ENCODE measurements at places on chromosomes 12 and 14.

- DNase-seq = no peak
Observed at GRCh38 chr14:54487771-54488170, 1.0 kb downstream of the GMFB start.

DNA sequence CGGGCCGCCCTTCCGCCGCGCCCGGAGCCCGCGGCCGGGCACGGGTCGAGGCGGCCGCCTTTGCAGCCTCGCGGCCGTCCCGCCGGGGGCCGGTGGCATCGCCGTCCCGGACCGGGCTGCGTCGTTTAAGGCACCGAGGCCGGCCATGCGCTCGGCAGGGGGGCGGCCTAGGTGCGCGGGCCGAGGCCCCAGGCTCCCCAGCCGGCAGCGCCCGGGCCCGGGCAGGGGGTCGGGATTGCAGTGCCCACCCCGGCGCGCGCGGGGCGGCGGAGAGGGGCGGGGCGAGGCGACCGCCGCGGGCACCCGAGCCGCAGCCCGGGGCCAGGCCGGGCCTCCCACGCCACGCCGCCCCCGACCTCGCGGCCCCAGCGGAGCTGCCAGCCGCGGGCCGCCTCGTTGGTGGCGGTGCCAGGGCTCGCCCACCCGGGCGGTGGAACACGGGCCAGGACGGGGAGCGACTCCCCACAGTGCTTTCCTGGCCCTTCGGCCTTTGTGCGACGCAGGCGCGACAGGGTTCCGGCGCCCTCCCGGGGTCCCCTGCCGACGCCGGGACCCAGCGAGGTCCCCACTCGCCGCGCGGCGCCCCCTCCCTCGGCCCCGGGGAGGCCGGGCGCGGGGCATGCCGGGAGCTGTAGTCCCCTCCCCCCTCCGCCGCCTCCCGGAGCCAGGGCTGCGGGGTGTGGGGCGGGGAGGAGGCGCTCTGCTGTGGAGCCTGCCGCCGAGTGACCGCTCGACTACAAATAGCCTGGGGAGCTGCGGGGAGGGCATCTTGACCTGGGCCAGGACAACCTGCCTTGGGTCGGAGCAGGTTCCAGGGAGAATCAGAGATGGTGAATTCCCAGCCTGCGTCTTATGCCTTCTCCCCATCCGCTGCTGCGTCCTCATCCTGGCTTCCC lies 769 bp downstream of the FKBP4 start:
- DNase-seq = peak; percentile 69

DNA sequence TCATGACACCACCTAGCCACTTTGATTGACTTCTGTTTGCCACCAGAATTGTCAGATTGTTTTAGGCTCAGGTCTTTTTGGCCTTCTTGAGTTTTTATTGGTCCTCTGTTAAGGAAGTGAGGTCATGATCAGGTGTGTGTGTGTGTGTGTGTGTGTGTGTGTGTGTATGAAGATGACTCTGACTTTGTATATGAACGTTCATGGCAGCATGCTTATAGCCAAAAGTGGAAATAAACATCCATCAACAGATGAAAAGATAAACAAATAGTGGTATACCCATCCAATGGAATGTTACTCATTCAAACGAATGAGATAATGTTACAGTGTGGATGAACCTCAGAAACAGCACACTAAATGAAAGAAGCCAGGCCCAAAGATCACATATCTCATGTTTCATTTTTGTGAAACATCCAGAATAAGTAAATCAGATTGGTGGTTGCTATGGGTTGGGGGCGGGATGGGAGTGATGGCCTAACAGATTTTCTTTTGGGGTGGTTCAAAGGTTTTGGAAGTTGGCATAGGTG lies 258.6 kb downstream of the KTN1 start:
- DNase-seq = no peak

- no peak for DNase-seq
Observed at GRCh38 chr14:92900660-92901059, 22.3 kb upstream of the CHGA start.

- no peak for DNase-seq
Observed at GRCh38 chr14:60768602-60769001, 34.0 kb downstream of the MNAT1 start.

GRCh38 chr12:45725631-45726602 lies 3.6 kb upstream of the ARID2 start:
- DNase-seq = no peak

DNA sequence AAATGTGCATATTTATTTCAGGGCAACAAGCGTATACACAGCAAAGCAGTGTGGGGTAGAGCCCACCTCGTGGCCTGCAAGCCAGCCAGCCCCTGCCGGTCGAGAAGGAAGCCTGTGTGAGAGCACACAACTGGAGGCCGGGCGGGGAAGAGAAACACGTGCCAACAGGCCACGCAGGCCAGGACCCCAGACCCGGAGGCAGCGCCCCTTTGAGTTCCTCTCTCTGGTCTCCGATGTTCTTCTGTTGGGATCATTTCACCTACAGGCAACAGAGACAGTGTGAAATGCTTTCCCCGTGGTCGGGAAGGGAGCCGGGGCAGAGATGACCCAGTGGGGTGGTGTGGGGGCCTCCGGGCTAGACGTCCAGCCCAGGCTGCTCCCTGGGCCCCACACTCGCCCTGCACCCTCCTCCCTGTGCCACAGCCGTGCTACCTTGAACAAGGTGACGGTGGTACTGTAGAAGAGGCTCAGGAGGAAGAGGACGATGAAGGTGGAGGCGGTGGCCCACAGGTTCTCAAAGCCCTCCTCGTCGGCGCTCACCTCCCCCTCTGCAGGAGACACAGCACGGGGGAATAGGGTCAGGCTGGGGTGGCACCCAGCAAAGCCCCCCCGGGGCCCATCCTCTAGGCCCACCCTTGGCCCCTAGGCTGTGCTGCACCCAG lies 325.5 kb downstream of the TMEM121 start:
- DNase-seq = no peak

DNA sequence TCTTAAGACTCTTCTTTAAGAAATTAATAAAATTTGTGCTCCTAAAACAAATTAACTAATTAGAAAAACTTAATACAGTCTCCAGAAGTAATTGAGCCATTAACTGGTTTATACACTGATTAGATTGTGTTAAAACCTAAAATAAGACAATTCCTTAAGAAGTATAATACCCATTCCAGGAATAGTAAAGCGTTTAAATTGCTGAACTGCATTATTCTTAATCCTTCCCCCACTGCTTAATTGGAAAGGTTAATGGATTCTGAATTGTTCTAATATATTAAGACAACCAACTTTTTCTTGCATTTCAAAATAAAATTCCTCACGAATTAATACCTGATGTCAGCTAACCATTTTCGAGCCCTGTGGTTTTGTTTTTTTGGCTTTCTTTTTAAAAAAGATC lies 128.4 kb downstream of the KICS2 start:
- no peak for DNase-seq

DNA sequence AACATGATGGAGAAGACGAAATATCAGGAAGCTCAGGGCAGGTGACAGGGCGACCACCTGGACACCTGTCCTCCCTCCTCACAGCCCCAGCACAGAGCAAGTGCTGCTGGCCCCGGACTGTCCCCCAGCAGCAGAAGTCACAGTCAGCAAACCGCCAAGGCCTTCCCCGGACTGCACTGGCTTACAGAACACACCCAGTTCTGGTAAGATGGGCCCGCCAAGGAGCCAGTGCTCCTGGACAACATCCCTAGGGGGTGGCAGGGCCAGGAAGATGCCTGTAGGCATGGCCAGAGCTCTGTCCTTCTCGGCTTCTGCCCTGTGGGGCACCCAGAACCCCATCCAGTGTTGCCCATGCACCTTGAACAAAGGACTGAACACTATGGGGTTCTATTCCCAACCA lies 77.9 kb downstream of the BCL11B start:
- no peak for DNase-seq

DNA sequence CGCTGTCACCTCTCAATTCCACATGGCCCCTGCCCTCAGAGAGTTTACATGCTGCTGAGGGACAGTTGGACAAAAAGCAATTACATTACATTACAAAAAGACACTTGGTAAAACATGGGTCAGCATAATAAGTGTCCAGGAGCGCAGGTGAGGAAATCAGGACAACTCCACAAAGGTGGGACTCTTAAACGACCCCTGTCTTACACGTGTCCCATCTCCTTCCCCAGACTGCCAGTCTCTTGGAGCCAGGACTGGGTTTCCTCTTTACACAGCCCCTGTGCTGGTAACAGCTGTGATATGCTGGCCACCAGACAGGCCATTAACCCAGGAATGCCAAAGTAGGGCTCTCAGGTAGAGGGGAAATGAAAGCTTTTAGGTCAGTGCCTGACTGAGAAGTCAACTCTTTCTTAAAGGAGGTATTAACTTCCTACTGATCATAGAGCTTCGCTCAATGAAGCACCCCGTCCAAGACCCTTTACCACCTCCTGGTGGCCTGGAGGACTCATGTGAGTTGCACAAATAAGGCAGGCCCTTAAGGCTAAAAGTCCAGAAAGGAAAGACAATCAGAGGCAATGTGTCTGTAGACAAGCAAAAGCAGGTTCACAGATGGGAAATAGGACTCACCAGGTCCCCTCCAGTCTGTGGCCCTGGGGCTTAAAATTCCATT lies 55.5 kb downstream of the ANO2 start:
- DNase-seq = no peak

- no peak for DNase-seq
Observed at GRCh38 chr12:4603421-4603820, 41.4 kb downstream of the DYRK4 start.

GRCh38 chr12:112676507-112676906 lies 115.0 kb upstream of the RPH3A start:
- no peak for DNase-seq

DNA sequence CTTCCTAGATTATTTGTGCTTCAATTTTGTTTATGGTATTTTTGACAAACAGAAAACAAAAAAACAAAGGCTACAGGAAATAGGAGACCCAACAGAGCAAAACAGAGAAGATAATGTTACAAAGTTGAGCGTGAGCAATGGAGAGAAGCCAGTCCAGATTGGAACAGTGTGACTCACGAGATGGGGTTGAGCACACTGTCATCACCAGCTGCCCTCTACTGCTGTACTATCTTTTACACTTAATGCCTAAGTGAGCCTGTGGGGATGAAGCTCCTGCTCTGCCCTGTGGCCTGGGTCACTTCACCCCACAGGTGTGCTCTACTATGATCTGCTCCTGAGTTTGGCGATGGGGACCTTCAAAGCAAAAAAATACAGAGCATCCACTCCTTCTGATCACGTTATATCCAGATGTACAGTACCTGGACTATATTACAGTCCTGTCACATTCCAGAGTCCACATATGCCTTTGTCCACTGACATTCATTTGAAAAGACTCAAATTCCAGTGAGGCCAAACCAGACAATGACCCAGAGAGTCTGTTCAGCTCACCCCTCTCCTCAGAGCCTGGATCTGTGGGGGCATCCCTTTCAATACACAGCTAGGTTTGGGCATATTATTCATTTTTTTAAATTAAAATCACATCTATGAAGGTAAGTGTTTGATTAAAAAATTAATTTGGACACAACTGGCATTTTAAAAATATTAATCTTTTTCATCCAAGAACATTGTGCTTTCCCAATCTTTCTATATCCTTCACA lies 4.4 kb downstream of the IPO8 start:
- no peak for DNase-seq

- no peak for DNase-seq
Observed at GRCh38 chr12:44503329-44503728, 372.8 kb downstream of the NELL2 start.

- DNase-seq = peak; percentile 20
Observed at GRCh38 chr12:64826234-64826633, 1.8 kb downstream of the TBC1D30 start.

GRCh38 chr14:64213086-64213485 lies 81.1 kb downstream of the ESR2 start:
- DNase-seq = no peak

GRCh38 chr12:79424109-79424721 lies 266.5 kb downstream of the PAWR start:
- DNase-seq = no peak

DNA sequence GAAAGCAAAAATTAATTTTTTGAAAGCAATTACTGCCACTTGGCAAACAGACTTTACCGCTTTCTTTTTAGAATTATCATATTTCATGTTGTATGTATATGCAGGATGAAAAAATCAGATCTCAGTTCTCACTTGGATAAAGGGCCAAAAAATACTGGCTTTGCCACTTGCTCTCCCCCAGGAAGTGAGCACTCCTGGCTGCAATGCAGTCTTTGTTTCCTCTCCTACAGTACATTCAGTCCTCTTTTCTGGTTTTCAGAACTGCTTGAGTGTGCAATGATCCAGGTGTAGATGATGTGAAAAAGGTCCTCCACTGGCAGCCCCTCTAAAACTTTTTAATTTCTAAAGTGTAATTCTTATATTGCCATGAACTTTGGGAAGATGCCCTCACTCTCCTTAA lies 183.4 kb downstream of the SLC25A21 start:
- no peak for DNase-seq

DNA sequence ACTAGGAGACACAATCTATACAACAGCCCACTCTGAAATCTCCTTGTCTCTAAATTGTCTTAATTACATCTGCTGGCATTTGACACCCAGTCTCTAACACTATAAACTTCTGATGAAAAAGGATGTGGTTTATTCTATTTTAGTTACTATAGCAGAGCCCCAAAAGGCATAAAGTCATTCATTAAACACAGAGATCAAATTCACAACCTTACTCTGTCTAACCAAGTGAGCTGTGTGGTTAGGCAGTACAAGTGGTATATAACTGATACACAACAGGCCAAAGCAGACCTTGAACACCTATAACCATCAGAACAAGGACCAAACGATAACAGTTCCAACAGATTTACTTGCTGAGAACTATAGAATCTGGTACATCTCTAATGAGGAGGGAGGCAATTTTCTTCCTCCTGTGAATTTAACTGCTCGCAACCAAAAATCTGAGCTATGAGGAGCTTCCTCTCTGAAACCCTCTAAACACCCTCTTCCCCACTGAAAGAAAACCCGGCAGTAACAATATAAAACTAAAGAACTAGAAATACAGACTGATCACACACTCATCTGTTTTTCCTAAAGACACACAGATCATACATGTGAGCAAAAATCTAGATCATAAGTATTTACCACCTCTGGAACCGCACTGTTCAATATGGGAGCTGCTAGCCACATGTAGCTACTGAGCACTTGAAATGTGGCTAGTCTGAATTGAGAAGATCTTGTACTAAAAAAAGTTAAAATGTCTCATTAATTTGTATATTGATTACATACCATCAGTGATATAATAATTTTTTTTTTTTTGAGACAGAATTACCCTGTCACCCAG lies 17.7 kb downstream of the SPPL3 start:
- DNase-seq = no peak

- no peak for DNase-seq
Observed at GRCh38 chr12:51868821-51869495, 18.9 kb upstream of the ANKRD33 start.

- no peak for DNase-seq
Observed at GRCh38 chr12:87157791-87158190, 871.4 kb downstream of the C12orf50 start.

- DNase-seq = no peak
Observed at GRCh38 chr14:80213602-80214001, 2.3 kb upstream of the DIO2 start.

GRCh38 chr12:18808221-18808620 lies 70.3 kb downstream of the CAPZA3 start:
- no peak for DNase-seq

- DNase-seq = no peak
Observed at GRCh38 chr14:21102521-21103410, 1.9 kb downstream of the TMEM253 start.
